ENCODE measurements at places on chromosomes 6 and 20. TPM values are rescaled to one million over a fixed set of nuclear protein-coding genes. Genes with fewer than 3 reads are reported as not detected.

Gene HSPA12B
- 7.8 TPM for polyA plus RNA-seq

Gene FOXC1
- polyA plus RNA-seq = not detected

Gene RIMS1
- polyA plus RNA-seq = 0.77 TPM

Gene SLC22A2
- not detected for polyA plus RNA-seq

Gene CLPSL1
- polyA plus RNA-seq = not detected

Gene RNF39
- 0.60 TPM for polyA plus RNA-seq

Gene TUBB
- 306 TPM for polyA plus RNA-seq
